SHP77 (cell line): ENCODE measurements at places on chromosomes 1 and 21.

DNA sequence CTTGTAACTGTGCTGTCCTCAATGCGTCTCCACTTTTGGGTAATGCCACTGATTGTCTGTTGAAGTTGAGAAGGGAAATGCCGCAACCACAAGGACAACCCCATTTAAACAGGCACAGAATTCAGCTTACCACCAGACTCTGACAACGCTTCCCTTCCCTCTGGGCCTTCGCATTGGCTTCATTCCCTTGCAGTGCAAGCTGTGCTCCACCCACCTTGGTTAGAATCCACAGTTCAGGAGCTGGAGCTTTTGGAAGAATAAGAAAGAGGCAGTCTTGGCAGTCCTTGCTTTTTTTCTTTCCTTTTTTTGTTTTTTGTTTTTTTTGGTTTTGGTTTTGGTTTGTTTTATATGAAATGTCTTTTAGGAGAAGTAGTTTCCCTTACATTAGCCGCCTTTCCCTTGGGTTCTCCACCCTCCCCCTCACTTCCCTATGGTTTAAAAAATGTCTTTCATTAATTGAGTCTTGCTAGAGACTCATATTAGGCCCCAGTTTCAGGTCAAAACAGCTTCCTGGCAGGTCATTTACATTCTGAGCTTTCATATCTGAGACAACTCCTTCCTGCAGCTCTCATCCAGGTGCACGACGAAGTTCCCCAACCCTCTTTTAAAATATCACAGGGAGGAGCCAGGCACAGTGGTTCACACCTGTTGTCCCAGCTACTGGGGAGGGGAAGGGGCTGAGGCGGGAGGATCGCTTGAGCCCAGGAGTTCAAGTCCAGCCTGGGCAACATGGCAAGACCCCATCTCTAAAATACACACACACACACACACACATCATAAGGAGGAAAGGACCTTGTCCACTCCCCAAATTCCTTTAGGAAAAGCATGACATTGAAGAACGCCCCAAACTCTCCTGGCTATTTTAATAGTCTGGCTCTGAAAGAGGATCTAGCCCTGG lies 20.7 kb upstream of the LAX1 start:
- no peak for DNase-seq

DNA sequence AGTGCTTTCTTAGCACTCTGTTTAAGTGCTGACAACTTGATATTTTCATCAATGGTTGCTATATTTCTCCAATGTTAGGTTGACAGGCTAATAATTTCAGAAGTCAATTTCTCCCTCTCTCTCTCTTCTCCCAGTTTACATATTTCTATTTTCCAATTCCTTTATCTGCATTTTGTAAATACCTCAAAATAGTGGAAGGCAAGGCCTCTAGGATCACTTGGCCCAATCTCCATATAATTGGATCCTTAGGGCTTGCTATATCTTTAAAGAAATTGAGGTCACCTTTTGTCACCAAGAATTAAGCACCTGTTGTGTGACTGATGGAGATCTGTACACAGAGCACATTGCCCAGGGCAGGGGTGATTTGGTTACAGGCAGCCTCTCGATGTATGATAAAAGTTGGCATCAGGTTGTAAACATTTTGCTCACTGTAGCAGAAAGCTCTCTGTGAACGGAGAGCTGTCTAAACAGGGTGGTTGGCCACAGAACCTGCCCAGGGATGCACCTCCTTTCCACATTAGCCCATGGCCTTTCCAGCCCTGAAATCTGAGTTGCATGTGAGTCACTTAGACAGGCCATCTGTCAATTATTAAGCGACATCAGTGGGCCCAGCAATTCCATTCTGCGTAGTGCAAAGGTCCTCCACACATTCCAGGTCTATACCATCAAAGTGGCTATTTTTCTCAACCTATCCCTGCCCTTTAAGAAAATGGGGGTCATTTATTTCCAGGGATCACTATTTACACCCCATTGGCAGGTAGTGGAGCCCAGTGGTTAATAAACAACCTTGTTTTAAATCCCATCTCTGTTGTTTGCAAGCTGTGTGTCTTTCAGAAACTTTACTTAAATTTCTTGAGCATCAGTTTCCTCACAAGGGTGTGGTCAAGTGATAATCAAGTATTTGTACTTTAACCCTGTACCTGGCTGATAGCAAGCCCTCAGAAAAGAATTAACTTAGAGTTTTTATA lies 29.1 kb upstream of the IRF2BP2 start:
- no peak for DNase-seq

DNA sequence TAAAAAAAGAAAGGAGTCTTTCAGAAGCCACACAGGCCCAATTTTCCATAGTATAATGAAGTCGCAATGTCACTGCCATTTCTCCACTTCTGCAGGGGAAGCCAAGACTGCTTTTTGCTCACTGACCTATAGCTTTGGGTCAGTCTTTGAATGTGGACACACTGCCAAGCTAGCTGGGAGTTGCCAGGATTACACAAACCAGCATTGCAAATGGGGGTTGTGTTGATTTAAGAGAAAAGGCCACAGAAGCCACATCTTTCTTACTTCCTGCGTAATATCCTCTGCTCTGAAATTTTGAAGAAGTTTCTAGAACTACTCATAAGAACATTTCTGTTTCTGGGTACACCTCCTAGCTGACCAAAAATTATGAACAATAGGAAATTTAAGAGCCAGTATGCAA lies 45.8 kb upstream of the SAMSN1 start:
- DNase-seq = no peak

GRCh38 chr1:79150576-79150975 lies 144.0 kb upstream of the ADGRL4 start:
- no peak for DNase-seq

- DNase-seq = no peak
These were observed 51.4 kb downstream of the HS2ST1 start for GRCh38 chr1:86965827-86966182.

DNA sequence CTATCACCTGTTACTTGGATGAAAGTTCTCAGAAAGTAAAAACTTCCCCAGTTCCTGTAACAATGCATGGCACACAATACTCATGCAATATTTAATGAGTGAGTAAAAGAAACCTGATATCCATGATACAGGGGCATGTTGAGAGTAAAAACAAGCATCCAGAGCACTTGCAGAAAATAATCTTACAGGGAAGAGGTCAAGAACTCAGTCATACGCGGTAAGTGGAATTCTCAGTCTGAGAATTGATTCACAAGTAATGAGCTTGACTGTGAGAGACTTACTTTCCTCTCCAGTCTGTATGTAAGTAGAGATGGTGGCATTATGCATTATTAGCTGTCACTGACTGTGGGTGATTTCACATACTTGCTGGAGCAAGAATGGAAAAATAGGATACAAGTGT lies 976.9 kb downstream of the BRINP3 start:
- DNase-seq = no peak

DNA sequence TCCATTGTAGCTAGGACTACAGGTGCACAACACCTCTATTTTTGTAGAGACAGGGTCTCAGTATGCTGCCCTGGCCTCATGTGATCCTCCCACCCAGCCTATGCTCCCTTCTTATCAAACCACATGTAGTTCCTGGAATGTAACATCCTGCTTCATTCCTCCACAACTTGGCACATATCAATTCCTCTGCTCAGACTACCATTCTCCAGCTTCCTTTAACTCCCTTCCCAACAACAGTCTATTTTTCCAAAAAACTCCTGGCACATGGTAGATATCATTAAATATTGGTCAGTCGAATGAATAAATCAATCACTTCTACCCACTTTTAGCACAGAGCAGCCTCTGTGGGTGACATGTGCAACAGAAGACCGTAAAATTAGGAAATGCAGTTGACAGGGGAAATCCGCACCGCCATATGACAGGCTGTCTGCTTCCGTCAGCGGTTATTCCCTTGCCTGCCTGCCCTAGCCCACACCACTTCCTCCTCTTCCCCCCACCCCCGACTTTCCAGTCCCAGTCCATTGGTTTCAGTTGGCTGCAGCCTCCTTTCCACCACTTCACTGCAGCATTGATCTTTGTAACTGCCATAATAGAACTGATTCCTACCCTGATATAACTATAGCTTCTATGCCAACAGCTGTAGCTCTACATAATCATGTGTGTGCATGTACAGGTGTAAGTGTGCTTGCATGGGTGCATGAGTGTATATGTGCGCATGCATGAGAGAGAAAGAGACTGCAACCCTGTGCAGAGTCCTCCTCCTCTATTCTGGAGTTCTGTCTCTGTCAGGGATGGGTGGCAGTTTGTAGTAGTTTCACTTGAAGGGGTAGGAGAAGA lies 6.8 kb upstream of the AKR1A1 start:
- DNase-seq = no peak

GRCh38 chr1:10765734-10766478 lies 30.5 kb downstream of the CASZ1 start:
- DNase-seq = no peak

GRCh38 chr1:153429266-153430165 lies 13.2 kb downstream of the S100A7A start:
- peak; percentile 49 for DNase-seq
